ENCODE measurements at places on chromosomes 7 and 10.
A peak's percentile ranks its signal among the peaks of the same experiment; 100 is the strongest.

- DNase-seq = no peak
These were observed 9.1 kb downstream of the KLF6 start for GRCh38 chr10:3775696-3776551.

- no peak for DNase-seq
These were observed 555.5 kb downstream of the ETV1 start for GRCh38 chr7:13433946-13434345.

- DNase-seq = no peak
These were observed 120.9 kb upstream of the KCTD7 start for GRCh38 chr7:66507764-66508296.

GRCh38 chr7:76515999-76516443, 5.7 kb downstream of the UPK3B start:
- no peak for DNase-seq

DNA sequence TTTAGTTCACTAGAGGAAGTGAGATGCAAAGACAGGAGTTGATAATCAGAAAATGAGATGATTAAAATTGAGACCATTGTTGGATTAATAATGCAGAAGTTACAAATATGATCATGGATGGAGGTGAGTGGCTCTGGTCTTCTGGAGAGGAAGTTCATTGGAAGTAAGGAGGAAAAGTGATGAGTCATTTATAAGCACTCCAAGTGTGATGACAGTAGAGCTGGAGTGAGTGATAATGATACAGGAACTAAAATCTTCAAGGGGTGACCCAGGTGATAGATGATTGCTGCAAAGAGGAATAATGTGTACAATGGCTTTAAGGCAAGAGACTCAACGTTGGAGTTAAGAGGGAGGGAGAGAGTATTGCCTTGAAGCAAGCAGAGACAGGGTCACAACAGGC, 20.7 kb downstream of the ZNF32 start:
- DNase-seq = no peak

DNA sequence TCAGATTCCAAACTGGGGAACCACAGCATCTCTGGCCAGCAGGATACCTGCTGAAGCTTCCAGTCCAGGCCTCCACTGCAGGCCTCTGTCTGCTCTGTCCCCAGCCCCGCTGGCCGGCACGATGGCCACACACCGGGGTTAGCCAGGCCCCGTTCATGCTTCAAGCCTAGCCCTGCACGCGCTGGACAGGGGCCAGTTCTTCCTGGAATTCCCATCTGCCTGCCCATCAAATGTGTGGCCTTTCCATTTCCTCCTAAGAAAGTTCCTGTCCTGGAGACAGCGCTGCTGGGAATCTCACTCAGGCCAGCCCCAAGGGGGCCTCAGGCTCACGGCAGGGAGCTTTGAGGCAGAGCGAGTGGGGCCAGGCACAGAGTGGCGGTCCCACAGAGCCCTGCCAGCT, 18.0 kb downstream of the SH2B2 start:
- DNase-seq = no peak

DNA sequence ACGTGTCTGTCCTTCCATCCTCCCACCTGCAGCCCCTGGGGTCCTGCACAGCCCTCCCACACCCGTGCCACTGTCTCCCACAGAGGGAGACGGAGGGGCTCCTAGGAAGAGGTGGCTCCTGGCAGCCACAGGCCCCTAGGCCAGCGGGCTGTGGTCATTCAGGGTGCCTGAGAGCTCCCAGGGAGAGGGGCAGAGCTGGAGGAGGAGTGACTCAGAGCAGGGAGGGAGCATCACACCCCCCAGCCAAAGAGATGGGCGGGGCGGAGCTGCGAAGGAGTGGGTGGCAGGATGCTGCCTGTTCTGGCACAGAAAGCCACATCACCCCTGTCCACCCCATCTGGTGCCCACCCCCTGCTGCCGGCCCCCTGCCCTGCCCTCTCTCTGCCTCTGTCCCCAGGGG, 50.5 kb downstream of the STK32C start:
- no peak for DNase-seq

DNA sequence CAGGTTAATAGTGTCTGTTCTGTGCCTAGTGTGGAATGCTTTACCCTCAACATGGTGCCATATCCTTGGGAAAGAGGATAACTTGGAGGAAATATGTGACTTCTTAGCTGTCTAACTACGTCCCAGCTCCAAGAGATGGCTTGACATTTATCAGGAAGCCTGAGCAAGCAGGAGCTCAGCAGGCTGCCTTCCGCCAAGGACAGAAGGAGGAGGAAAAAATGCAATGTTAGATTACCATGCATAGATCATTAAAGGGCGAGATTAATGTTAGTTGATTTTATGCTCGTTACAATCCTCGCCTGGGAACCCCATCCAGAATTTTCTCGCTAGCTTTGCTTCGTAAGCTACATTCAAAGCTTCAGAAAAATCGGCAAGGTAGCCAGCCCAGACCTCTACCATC, 97.8 kb downstream of the GFRA1 start:
- DNase-seq = no peak

- DNase-seq = peak; percentile 5
These were observed 214.4 kb upstream of the KIAA1217 start for GRCh38 chr10:23994459-23995046.

DNA sequence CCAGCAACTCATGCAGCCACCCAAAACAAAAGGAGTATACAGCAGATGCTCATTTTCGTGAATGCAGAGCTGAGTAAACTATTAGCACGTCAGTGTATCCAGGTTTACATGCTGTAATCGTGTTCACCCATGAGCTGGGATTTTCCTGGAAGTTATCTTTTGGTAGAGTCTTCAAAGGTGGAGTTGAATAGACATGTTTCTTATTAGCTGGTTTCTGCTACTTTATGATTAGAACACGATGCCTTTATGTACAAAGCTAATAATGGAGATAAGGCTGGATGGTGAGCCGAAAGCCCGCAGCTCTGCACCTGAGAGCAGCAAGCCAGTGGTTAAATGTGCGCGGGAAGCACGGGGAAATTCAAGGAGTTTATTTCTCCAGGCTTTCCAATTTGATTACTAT, 123.8 kb downstream of the ADARB2 start:
- no peak for DNase-seq

- no peak for DNase-seq
These were observed 4.1 kb downstream of the NOD1 start for GRCh38 chr7:30474485-30474884.

- no peak for DNase-seq
These were observed 410.5 kb upstream of the C7orf33 start for GRCh38 chr7:148180075-148180474.

- no peak for DNase-seq
These were observed 8.3 kb downstream of the TSPAN14 start for GRCh38 chr10:80462299-80462980.

DNA sequence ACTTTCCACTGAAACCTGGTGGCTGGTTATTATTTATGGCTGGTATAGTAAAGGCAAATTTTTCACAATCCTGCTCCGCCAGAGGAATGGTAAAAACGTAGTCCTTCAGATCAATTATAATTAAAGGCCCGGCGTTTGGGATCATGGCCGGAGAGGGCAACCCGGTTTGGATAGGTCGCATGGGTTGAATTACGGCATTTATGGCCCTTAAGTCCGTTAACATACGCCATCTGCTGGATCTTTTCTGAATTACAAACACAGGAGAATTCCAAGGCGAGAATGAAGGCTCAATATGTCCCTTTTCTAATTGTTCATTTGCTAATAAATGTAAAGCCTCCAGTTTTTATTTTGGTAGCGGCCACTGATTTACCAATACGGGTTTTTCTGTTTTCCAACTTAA, 11.3 kb upstream of the TAS2R3 start:
- DNase-seq = no peak

DNA sequence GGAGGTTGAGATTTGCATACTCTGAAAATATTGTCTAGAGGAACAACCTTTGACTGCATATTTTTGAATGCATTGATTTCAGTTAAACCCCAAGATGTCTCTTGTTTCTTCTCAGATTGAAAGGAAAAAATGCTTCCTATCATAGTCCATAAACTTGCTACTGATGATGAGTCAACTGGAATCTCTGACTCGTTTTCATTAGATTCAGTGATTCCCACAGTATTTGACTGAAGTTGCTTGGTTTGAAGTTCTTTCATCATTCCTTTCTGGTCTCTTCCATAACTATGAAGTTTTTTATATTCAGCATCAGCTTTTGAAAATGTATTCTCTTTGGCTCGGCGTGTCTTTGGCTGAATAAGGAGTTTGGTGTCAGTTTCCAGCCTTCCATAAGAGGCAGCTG, 10.7 kb downstream of the PEX1 start:
- DNase-seq = no peak

- DNase-seq = no peak
These were observed 303.6 kb downstream of the MAGI2 start for GRCh38 chr7:79149831-79150230.

DNA sequence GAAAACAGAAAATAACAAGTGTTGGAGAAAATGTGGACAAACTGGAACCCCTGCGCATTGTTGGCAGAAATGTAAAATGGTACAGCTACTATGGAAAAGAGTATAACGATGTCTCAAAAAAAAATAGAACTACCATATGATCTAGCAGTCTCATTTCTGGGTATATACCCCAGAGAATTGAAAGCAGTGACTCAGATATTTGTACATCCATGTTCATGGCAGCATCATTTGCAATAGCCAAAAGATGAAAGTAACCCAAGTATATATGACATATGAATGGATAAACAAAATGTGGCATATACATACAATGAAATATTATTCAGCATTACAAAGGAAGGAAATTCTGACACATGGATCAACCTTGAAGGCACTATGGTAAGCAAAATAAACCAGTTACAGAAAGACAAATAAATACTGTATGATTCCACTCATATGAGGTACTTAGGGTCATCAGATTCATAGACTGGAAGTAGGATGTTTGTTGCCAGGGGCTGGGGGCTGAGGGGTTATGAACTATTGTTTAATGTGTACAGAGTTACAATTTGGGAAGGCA, 4.9 kb downstream of the NRCAM start:
- DNase-seq = no peak

GRCh38 chr10:12667052-12667451, 317.7 kb downstream of the CAMK1D start:
- DNase-seq = no peak

DNA sequence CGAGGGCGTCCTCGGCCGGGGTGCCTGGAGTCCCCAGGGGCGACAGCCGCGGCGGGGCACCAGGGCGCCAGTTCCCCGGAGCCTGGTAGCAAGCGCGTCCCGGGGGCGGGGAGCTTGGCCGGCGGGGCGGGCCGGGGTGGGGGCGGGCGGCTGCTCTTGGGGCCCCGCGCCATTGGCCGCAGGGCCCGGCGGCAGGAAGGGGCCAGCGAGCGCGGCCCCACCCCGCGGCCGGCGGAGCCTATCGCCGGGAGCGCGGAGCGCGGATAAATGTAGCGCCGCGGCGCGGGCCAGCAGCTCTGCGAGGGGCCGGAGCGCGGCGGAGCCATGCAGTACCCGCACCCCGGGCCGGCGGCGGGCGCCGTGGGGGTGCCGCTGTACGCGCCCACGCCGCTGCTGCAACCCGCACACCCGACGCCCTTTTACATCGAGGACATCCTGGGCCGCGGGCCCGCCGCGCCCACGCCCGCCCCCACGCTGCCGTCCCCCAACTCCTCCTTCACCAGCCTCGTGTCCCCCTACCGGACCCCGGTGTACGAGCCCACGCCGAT, at the start of gene HHEX:
HHEX (plus strand) TSS at position 293 of the 548 bp plus-strand sequence; CDS start at position 325, 32 bp downstream.
- DNase-seq = no peak

DNA sequence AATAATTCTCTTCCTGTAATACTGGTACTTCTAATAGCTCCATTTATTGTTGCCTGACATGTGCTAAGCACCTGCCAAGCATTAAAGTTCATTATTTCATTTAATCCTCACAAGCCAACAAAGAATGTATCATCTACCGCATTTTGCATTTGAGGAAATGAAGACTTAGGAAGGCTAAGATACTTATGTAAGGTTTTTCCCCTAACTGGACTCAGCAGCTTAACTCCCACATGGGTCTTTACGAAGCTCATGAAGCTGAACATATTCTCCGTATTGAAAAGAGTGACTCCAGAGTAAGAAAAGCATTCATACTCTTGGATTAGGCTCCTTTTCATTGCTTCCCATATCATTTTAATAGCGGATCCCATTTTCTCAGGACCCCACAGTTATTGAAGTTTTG, 155.7 kb upstream of the TMEM72 start:
- no peak for DNase-seq

- DNase-seq = no peak
These were observed 7.6 kb downstream of the COL13A1 start for GRCh38 chr10:69809318-69809717.

DNA sequence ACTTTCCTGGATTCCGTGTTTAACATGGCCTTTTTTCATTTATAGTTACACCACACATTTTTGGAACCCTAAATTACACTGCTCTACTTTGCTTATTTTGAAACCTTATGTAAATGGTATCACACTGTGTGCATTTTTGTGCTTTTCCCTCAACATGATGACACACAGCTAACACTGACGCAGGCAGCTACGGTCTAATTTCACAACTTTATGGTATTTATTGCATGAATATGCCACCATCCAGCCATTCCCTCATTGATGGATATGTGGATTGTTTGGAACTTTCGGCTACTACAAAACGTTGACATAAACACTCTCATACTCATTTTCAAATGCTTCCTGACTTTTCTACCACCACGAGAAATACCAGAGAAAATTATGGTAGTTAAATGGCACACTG, 6.9 kb downstream of the PAPOLB start:
- no peak for DNase-seq

DNA sequence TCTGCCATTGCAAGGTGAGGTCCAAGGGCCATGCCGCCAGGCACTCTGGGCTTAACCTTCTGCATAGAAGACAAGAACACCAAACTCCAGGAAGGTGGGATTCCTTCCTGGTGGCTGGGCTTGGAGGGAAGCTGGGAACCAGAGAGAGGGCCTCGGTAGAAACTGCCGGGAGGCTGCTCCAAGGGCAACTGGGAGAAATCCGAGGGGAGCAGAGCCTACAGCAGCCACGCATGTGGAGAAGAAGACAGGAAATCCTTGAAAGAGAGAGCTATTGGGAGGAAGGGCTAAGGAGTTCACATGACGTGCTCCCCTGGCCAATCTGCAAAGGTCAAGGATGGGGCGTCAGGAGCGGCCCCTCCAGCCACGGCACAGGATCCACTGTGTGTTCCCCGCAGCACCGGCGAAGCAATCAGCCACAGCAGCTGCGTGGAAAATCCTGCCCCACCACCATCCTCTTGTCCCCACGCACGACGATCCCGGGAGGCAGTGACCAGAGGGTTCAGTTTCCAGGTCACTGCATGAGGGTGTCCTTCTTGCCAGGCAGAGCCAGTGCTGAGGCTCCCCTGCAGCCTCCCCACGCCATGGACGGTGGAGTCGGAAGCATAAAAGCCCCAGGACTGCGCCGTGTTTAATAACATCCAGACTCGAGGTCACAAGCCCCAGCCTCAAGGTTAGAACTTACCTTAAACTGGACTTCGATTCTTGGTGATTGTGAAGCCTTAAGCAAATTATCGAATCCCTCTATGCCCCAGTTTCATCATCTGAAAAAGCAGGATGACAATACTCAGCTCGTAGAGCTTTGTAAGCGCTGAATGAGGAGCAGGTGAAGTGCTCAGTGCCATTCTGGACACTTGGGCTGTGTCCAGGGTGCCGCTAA, 8.6 kb upstream of the PPP2R2D start:
- no peak for DNase-seq

Measured in GM12878 (cell line).